ENCODE measurements at places on chromosomes 11 and 22.

DNA sequence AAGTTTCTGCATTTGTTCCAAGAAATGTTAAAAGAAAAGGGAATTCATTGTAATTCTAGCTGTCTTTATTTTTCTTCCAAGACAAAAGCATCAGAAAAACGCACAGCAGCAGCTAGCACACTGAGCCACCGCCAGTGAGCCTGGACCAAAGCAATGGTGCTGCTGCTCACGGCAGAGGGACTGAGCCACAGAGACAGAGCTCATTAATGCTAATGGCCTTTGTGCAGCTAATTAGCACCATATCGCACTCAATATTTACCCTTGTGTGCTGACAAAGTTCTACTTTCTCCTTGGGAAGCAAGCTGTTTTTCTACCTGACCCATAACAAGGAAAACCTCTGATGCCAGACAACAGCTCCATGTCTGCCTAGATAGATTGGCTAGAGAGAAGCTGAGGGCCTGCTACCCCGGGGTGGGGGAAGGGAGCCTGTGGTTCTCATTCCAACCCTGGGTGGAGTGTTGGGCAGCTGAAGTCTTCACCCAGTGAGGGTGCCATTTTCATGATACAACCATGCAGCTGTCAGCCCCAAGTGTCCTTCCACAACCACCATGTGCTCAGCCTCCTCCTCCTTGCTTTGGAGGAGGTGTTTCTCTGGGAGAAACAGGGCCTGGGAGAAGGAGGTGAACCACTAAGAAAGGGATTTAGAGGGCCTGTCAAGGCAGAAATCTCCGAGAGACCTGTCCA, 131.1 kb upstream of the NCAM1 start:
- no peak for DNase-seq

- no peak for DNase-seq
These were observed 30.9 kb downstream of the MACROD1 start for GRCh38 chr11:64134963-64135362.

GRCh38 chr11:111297696-111298095, 650 bp upstream of the POU2AF3 start:
- no peak for DNase-seq

DNA sequence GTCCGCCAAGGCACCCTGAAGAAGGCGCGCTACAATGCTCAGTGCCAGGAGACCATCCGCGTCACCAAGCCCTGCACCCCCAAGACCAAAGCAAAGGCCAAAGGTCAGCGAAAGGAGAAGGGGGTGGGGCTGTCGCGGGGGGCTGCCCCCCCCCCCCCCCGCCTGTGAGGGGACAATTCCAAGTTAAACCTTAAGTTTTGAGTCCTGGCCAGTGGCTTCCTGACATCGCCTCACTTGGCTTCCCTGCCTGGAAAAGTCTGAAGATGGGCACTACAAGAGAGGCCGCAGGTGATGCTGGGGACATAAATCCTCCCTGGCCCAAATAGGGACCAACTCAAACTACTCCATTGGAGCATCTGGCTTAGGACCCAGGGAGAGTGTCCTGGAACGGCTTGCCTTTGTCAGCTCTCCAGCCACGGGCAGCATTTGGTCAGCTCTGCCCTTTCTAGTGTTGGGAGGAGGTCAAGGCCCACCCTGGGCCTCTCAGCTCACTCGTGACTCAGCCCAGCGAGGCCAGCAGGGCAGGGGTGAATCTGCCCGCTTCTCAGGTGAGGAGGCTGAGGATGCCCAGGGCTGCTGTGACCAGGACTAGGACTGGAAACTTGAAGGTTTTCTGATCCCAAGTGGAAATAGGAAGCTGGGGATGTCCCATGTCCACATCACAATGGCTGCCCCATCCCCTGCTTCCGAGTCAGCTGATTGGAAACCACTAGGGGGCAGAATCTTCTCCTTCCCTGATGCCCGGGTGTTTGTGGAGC, 1.4 kb downstream of the MDK start:
- no peak for DNase-seq

GRCh38 chr22:31496735-31497146, 405 bp downstream of the SFI1 start:
- no peak for DNase-seq

GRCh38 chr22:35069541-35069940, 3.6 kb downstream of the ISX start:
- peak; percentile 2 for DNase-seq

GRCh38 chr11:46360878-46361277, 13.6 kb downstream of the DGKZ start:
- DNase-seq = peak; percentile 81

DNA sequence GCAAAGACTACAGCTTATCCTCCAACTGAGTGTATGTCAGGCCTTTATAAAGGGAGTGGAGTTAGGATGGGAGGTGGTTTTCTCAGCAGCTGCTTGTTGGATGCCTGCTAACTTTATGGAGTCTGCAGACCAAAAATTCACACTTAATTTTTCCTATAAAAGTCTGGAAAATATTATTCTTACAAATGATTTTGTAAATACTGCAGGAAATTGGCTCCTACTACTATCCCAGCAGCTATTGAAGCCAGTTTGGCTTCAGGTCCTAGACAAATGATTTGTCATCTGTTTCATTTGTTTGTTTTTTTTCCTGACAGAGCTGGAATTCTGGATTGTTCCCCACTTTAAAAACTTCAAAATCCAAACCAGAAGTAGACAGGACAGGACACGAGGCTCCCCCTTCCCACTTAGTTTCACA, 292.5 kb downstream of the TMEM135 start:
- DNase-seq = no peak

GRCh38 chr11:45964911-45965389, 42.5 kb downstream of the LARGE2 start:
- peak; percentile 39 for DNase-seq

DNA sequence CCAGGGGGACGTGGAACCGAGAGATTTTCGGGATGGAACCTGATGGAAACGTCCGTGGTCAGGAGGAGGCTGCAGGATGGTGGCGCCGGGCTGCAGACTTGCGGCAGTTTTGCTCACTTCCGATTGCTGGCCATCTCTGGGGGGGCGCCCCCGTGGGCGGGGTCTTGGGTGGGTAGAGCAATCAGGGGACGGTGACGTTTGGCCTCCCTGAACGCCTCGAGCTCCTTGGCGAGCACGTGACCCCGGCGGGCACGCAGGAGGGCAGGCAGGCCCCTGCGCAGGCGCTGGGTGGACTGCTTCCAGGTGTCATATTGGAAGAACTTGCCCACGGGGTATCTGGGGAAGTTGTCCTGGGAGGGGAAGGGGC, 6.3 kb downstream of the IGF2 start:
- DNase-seq = no peak
